ENCODE measurements at places on chromosomes 3 and 15.

GRCh38 chr15:67047149-67047661, 18.2 kb upstream of the SMAD3 start:
- DNase-seq, result no peak

GRCh38 chr3:153431076-153431475, 269.1 kb downstream of the RAP2B start:
- DNase-seq, result no peak

- no peak for DNase-seq
Observed at GRCh38 chr3:196145468-196146262, 63.8 kb upstream of the TFRC start.

- no peak for DNase-seq
Observed at GRCh38 chr3:196689941-196690660, 21.9 kb downstream of the CEP19 start.

DNA sequence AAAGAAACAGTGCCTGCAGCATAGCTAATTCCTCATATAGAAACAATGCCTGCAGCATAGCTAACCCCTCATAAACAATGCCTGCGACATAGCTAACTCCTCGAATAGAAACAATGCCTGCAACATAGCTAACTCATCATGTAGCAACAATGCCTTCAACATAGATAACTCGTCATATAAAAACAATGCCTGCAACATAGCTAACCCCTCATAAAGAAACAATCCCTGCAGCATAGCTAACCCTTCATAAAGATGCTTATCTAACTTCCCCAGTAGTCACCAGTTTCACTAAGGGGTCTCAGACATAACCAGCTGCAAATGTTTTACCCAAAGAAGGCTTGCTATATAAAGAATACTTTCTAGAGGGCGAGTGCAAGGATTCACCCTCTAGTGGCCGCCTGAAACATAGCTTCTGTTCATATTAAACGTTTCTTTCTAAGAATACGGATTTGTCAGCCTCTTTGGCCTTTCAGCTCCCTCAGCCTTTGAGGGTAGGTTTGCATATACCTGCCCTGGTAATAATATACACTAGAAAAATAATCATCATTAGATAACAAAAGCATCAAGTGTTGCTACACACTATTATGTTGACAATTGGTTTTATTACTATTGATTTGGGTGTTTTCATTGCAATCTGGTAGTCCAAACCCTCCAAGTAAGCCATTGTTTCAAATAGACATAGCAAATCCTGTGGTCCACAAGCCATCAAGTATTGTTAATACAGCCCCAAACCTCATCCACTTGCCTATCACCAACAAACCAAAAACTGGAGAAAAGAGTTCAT, 44.4 kb upstream of the FAN1 start:
- no peak for DNase-seq

DNA sequence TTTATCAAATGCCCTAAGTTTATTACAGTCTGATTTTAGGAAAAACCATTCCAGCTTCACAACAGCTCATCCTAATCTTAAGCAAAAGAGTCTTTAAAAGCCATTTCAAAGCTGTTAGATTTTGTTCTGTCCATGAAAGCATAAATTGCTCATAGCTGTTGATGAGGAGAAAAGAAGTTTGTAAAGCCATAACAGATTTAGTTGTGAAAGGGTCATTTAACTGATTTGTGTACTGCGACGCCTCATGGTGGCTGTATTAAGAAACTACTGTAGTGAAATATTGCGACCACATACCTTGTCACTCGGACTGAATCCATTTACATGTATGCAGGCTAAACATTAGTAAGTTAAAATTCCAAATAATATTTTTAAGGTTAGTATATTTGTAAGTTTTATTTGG, 20.9 kb downstream of the BBX start:
- DNase-seq, result peak; percentile 9

DNA sequence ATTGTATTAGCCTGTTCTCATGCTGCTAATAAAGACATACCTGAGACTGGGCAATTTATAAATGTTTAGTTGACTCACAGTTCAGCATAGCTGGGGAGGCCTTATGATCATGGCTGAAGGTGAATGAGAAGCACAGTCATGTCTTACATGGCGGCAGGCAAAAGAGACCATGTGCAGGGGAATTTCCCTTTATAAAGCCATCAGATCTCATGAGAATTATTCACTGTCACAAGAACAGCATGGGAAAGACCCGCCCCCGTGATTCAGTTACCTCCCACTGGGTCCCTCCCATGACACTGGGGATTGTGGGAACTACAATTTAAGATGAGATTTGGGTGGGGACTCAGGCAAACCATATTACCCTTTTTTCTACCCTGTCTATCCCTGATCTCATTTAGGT, 51.5 kb upstream of the MYZAP start:
- DNase-seq, result no peak

DNA sequence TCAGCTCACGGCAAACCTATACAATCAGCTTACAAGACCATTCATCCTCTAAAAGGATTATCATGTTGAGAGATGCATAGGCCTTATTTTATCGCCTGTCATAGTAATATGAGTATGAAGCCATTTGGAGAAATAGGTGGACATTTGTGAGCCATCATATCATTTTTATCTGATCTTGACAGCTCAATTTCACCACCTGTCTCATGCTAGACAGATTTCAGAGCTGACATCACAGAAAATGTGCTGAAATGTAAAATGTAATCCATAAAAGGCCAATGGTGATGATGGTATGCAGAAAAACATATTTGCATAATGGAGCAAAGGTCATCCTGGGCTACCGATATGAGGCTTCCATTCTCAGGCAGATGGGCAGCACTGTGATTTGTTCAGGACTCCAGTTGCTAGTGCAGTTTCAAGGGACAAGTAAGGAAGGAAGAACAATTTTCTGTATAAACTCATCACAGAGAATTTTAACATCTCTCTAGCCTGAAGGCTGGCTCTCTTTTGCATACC, 221.5 kb downstream of the ULK4 start:
- no peak for DNase-seq

DNA sequence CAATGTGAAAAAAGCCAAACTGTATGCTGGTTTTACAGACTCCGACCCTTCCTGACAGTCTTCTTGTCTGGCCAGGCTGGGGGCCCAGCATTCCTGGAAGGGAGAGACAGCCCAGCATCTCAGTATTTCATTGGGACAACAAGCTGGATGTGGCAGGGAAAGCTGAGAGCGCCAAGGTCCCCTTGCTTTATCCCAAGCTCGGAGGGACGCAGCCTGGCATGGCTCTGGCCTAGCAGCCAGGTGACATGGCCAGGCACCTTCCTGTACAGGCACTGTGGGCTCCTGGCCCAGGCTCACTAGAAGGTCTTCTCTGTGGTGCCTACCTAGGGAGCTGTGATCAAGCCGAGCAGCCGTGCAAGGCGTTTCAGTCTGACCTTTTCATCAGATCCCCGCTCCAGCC, 33.0 kb downstream of the UMPS start:
- DNase-seq, result no peak

- peak; percentile 58 for DNase-seq
Observed at GRCh38 chr3:40173227-40173721, 136.2 kb upstream of the EIF1B start.

DNA sequence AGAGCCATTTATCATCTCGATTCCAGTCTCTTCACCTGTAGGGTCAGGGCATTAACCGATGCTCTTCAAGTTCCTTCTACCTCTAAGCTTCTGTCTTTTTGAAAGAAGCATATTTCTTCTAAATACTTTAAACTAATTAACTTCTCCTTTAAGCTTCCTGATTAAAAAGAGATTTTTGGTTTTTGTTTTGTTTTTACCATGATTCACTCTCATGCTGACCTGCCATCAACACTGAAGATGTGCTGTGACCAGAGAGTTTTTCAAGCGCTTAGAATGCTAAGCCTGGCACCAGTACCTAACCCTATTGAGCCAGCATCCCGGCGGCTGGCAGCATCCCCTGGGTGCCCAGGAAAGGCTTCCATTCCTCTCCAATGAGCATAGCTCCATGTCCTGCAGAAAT, 89.3 kb downstream of the FOXP1 start:
- DNase-seq, result no peak

DNA sequence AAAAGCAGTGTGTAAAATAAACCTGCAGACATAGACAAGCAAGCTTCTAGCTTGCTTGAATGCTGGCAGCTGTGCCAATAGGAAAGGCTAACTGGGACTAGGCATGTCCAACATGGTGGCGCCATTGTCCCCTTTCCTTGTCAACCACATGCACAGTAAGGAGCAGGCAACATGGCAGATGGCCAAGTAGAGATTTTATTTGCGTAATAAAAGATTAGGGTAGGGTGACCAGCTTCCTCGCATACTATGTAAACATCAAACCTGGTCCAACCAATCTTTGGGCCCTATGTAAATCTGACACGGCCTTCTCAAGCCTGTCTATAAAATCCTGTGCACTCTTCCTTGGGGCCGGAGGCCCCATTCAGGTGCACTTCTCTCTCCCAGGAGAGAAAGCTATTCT, 575.4 kb upstream of the GOLIM4 start:
- no peak for DNase-seq

GRCh38 chr3:71329817-71330216, 253.7 kb downstream of the FOXP1 start:
- no peak for DNase-seq

DNA sequence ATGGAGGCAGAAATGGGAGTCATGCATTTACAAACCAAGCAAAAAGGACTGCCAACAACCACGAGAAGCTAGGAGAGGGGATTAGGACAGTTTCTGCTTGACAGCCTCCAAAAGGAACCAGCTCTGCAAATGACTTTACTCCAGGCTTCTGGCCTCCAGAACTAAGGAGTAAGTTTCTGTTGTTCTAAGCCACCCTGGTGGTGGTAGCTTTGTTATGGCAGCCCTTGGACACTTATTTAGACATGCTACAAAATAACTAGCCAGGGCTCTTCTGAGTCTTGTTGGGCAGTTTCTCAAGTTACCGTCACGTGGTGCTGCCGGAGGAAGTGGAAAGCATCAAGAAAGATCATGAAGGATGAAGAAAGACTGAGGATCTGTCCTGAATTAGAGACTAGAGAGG, 386.5 kb downstream of the LRTM1 start:
- DNase-seq, result no peak

GRCh38 chr3:126014252-126014651, 45.3 kb downstream of the ROPN1B start:
- no peak for DNase-seq

DNA sequence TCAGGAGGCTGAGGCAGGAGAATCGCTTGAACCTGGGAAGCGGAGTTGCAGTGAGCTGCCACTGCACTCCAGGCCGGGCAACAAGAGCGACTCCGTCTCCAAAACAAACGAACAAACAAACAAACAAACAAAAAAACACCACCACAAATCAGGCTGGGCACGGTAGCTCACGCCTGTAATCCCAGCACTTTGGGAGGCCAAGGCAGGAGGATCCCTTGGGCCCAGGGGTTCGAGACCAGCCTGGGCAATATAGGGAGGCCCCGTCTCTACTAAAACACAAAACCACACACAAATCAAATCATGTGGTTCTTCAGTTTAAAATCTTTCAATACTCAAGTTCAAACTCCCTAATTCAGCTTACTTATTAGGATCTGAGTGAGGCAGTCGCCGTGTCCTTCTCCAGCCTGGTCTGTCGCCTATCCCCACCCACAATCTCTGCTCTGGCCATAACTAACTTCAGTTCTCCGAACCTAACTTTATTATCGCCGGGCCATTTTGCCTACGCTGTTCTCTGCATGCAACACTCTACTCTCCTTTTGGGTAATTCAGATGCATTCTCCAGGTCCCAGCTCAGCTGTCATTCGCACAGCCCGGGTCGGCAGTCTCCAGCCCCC, 660 bp upstream of the RTF1 start:
- no peak for DNase-seq

DNA sequence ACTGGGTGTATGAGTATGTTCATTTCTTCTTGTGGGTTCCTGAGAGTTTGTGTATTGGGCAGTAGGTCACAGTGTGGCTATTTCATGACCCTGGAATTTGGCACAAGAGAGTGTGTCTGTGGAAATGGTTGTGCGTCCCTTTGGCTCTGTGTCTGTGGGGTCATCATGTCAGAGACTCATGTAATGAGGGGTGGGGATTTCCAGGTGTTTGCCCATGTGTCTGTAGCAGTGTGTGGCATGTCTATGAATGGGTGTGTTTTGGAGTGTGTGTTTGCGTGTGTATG, 1.3 kb upstream of the GATA2 start:
- no peak for DNase-seq

GRCh38 chr3:63639806-63640205, 12.7 kb upstream of the SNTN start:
- no peak for DNase-seq

- no peak for DNase-seq
Observed at GRCh38 chr3:112498914-112499711, at the start of gene BTLA. TSS of gene BTLA (minus strand) at chr3:112499472. CDS start at chr3:112499358, 114 bp downstream.

- no peak for DNase-seq
Observed at GRCh38 chr3:144033240-144033589, 61.6 kb downstream of the DIPK2A start.

DNA sequence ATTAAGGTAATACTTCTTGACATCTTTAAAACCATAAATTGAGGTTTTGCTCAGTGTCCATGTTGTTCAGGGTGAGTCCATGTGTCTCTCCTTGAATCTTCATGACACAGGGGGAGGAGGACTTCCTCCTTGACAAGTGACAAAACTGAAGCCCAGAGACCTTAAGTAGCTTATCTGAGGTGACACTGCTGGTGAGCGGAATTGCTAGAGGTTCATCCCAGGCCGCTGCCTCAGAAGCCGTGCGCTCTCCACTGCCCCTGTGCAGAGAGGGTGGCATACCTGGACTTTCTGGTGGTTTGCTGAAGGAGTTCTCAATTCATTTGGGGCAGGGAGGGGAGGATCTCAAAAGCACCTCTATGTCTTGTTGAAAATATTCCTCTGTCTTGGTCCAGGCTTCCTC, 23.2 kb upstream of the CCDC174 start:
- no peak for DNase-seq

DNA sequence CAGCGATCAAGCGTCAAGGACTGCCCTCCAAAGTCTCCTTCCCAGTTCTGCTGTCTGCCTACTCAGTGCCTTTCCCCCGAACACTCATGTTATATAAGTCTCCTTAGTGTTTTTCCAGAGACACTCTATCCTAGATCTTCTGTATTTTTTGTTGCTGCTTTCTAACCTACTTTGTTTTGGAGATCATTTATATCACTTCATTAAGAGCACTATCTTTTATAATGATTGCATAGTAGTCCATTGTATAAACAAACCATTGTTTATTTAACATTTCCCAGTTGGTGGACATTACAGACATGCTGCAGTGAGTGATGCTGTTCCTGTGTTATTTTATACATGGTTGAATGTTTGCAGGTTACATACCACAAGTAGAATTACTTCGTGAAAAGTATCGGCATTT, 47.1 kb downstream of the SLC25A26 start:
- no peak for DNase-seq

DNA sequence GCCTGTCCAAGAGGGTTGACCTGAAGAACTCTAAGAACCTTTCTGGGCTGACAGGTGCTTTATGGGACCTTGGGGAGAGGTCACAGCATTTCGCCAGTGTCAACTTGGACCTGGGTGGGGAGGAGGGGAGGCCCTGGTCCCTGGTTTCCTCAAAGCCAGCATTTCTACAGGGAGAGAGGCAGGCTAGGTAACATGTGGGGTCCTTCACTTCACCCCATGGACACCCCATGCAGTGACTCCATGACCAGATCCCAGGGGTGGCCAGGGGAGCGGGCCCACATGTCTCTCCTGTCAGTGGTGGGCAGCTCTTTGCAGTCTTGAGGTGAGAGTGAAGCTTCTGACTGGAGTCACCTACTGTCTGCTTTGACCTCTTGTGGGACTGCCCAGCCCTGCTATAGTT, 35.8 kb downstream of the GOLGA6L10 start:
- no peak for DNase-seq

GRCh38 chr15:86591994-86592735, 512.5 kb downstream of the AGBL1 start:
- DNase-seq, result no peak

GRCh38 chr3:113277414-113277813, 66.1 kb downstream of the BOC start:
- DNase-seq, result no peak

- DNase-seq, result no peak
Observed at GRCh38 chr3:85589145-85589544, 630.4 kb downstream of the CADM2 start.
